ENCODE measurements at places on chromosomes 2 and 18.

DNA sequence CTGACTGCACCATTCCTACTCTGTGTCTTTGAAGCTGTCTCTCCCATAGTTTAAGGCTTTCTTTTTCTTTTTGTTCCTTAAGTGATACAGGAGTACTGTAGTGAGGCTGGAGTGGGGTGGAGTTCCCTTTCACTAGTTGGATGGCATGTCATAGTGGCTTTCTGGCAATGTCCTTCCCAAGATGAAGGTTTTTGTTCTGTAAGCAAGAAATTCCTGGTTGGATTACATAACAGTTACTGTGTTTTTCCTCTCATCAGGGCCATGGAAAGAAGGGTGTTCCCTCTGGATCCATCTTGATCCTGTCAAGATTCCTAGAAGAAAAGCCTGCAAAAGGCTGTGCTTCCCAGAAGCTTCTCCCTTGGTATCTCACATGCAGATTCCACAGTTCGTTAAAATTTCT lies 84.2 kb downstream of the ACKR3 start:
- no peak for DNase-seq

- DNase-seq, result no peak
Observed at GRCh38 chr2:33145459-33145858, 198.7 kb downstream of the LTBP1 start.

DNA sequence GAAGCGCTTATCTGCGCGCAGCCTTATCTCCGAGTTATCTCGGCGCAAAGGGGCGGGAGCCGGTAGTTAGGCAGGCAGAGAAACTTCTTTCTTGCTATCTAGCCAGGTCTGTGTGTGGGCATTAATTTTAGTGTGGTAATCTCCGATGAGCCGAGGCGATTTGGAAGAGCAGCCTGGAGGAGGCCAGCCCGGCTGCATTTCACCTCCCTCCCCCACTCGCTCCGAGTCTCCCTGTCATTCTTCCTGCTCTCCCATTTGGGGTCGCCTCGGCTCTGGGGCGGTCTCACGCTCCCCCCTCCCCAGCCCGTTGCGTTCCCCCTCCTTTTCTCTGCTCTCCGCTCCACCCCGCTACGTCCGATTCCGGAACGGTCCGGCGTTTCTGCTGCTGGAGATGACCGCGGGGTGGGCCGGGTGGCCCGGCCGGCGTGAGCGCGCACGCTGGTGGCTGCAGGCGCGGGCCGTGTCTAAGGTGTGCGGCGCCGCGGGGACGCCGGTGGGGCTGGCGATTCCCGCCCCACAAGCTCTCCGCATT lies 566 bp downstream of the GATA6 start:
- DNase-seq, result no peak

- DNase-seq, result no peak
Observed at GRCh38 chr2:8389431-8390108, 292.3 kb upstream of the ID2 start.

GRCh38 chr2:200618590-200619021 lies 32.8 kb downstream of the AOX1 start:
- no peak for DNase-seq

GRCh38 chr2:64808092-64808491 lies 154.4 kb upstream of the SERTAD2 start:
- no peak for DNase-seq

All from Calu3 (cell line).